ENCODE measurements at places on chromosomes 5 and 9. TPM values are rescaled to one million over a fixed set of nuclear protein-coding genes. Genes with fewer than 3 reads are reported as not detected.

The MEIKIN gene
- not detected for total RNA-seq

The ARAP3 gene
- 1.4 TPM for total RNA-seq

The SLC45A2 gene
- not detected for total RNA-seq

- no peak for DNase-seq
Observed at GRCh38 chr5:90503596-90503995, 25.8 kb downstream of the LYSMD3 start.

GRCh38 chr9:131627648-131628458 lies 82.5 kb downstream of the PRRT1B start:
- DNase-seq = peak; percentile 87

DNA sequence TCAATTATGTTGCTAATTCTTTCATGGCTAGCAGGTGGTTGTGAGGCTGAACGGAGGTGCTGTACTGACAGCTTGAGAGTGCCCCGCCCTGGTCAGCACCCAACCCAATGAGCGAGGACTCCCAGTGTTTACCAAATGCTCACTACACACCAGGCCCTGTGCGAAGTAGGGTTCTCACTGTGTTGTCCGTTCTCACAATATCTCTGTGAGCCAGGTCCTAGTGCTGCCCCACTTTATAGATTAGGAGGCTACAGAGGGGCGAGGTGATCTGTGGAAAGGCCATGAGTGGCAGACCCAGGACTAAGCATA lies 28.2 kb downstream of the COL15A1 start:
- DNase-seq = no peak

DNA sequence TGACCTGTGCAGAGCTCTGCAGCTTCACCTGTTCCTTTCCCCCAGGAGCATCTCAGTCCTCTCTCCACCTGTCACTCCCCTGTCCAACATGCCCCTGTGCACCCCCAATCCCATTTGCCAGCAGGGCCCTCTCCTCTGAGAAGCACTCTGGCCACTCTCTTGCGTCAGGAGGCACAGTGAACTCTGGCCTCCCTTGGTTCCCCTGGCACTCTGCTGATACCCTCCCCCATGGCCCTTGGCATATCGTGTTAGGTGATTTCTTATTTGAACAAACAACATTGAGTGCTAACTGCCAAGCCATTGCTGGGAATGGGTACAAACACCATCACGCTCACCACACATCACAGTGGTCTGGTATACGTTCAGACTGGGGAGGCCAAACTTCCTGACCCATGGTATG lies 20.9 kb upstream of the TNIP1 start:
- DNase-seq = no peak

DNA sequence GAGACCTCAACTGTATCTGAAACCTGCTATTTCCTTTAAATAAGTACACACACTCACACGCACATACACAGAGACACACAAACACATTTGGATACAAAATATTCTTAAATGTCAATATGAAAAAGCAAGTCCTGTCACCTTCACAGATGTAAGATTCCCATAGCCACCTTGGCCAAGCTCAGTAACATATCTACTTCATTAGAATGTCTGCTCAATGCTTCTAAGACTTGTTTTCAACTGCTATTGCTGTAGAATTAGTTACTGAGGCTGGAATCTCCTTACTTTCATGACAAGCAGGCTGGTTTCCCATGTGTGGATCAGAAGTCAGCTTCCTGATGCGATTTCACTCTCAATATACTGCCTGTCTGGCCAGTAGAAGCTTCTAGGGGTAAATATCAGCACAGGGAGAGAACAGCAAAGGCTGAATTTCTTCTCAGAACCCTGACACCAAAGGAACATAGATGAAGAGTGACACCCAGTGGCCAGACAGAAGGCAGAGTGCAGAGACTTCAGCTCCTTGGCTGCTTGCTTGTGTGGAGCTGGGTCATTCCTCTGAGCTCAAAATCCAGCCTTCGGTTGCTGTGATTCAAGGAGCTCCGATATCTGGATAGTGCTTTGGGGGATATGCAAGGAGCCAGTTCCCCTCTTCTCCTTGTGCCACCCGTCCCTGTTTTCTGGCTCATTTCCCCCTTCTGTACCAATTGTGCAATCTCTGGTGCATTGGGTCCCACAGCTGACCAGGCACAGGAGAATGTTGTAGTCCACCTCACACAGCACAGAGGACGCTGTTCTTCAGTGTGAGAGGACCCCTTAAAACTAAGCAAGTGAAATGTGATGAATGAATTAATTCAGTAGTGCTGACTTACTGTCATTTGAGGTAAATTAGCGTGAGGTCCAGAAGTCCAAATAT lies 26.6 kb upstream of the ABLIM3 start:
- DNase-seq = peak; percentile 84

GRCh38 chr9:94874316-94874715 lies 147.8 kb downstream of the AOPEP start:
- DNase-seq = peak; percentile 84

- DNase-seq = peak; percentile 69
Observed at GRCh38 chr5:135034236-135034962, 371 bp upstream of the PITX1 start.

DNA sequence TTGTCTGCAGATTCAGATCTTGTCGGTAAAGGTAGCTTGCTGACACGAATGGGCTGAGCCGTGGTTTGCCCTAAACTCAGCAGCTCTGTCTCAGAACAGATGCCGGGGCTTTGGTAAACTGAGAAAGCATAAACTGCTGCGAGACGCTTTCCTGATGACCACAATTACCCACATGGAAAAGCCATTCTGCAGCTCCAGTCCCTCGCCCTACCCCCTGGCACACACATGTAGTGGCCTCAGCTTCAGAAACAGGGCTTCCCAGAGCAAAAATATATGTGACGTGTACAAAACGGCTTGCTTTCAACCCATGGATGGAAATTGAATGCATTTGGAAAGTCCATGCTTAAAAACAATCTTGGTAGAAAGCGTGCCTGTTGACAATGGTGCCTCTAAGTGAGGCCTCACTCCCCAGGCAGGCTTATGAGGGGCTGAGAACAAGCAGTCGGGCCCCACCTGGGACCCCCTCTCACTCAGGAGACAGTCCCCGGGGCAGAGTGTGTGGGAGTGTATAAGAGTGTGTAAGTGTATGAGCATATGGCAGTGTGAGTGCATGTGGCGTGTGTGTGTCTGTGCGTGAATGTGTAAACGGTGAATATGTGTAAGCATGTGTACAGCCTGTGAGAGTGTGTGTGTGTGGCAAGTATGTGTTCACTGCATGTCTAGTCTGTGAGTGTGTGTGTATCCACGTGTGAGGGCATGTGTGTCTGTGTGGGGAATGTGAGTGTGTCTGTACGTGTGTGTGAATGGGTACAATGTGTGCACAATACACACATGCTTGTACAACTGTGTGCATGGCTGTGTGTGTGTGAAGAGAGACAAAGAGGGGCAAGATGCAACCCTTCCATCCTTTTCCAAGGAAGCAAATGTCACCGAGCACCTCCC lies 88.2 kb upstream of the SMIM23 start:
- no peak for DNase-seq

- peak; percentile 87 for DNase-seq
Observed at GRCh38 chr9:115939065-115939765, 214.4 kb upstream of the PAPPA start.

DNA sequence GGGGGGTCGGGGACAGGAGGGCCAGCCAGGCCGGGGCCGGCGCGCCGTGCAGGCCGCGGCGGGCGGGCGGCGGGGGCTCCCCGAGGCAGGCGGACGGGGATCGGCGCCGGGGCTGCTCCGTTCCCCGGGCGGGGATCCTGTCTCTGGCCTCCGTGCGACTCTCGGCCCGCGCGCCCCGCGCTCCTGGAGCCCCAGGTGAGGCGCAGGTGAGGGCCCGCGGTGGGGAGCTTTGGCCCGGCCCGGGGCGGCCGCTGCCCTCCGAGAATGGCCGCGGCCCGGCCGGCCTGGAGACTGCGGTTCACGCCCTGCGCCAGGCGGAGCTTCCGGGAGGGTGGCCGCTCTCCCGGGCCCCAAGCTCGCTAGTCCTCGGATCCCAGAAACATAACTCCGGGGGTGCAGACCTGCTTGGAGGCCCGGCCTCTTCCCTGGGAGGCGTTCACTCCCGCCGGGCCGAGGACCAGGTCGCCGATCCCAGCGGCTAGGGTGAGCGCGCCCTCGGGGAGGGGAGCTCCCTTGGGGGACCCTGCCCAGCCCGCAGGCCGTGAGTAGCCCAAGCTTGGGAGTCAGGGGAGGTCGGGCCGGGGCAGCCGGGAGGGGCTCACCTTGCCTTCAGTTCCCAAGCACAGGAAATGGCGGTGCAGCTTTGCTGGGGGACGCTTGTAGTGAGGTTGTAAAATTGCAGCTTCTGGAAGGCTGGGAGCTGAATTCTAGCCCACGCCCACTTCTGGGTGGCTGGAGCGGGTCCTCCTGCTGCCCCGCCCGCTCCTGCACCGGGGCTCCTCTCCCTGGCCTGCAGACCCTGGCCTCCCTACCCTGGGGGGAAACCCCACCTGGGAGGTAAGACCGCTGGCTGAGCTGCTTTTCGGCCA lies 723 bp downstream of the PPP1R26 start:
- peak; percentile 20 for DNase-seq

DNA sequence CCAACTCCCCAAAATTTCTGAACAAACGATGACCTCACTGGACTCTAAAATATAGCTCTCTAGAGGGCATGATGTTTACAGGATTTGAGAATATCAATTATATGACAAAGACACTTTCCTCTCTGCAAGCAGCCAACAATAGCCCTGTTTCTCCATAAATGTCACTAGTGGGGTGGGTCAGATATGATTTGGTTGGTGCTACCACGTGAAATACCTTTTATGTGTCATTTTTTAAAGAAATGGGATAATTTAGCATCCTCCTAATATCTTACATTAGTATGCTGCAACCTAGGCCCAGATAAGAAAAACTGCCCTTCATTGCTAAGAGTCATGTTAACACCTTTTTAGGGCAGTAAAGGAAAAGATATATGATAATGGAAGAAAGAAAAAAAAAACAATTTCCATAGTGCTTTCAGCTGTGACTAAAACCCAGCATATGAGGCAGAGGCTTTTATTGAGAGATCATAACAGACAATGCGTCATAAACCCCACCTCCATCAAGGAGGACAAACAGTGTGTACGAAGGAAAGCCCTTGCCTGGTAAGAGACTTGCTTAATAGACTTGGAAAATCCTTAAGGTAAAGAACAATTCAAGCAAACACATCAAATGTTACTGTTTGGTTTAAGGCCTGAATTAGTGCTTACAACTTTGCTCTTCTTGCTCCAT lies 372.4 kb upstream of the PAPPA start:
- no peak for DNase-seq
